NCI-H187 (cell line): ENCODE measurements at places on chromosomes 6 and 20.

DNA sequence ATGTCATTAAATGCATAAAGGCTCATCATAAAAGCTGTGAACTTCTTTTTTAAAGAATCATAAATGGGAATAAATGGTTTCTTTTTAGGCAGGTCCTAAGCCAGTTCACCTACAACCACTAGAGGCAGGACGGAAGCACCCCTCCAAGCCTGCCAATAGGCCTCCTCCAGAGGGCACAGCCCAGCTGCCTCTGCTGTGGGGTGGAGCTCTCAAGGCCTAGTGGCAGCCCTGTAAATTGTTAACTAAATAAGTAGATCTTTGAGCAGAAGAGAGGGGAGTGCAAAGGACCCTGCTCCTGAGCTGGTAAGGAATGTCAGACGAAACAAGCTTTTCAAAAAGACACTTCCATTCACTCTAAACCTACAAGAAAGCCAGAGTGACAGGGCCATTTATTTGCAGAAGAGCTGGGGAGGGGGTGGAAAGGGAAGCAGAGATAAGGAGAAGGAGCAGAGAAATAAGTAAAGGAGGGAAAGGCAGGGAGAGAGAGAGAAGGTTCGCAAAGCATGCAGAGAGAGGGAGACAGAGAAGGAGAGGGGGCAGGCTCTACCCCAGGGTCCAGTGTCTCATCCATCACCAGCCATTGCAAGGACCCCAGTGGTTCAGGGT is 18.0 kb upstream of the MAFB start:
- no peak for DNase-seq

- DNase-seq = no peak
These were observed 41.1 kb downstream of the FARS2 start for GRCh38 chr6:5302220-5302946.

DNA sequence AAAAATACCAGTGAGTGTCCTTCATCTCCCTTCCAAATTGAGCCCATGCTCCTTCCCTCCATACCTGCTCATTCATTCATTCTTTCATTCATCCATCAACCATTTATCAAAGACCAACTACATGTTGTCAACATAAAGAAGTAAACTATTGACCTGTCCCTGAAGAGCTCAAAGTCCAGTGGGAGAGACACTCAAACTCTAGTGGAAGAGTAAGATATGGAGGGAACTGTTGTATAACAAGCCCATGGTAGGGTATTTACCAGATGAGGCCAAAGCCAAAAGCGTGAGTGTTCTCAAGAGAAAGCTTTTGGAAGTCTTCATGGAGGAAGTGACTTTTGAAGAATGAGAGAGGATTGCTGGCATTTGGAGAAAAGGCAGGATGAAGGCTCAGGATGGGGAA is 163.4 kb upstream of the SPACA1 start:
- DNase-seq = no peak

DNA sequence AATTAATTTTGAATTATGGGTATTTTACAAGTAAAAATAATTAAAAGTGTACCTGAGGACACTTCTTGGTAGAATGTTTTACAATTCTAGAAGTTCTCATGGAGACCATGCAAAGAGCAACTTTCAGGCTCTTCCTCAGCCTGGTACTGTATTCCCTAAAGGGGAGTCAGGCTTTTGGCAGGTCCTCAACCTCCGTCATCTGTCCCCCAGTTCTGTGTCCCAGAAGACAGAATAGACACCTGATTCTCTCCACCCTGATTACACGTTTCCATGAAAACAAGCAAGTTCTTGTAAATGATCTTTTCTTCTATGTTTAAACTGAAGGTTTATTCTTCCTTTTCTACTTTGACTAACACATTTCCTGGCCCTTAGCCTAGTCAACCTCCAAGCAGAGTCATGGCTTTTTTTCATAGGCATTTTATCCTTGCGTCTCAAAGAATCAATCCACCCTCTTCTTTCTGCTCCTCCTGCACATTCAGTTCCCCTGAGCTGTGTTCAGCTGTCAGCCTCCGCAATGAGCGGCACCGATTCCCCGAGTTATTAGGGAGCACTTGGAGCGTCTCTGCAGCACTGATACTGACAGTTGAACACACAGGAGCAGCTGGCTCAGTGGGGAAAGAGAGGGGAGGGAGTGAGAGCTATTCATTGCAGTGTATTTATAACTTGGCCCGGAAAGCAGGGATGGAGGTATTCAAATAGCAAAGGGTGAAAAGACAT is 1082.4 kb upstream of the MAP3K7 start:
- DNase-seq = peak; percentile 3

DNA sequence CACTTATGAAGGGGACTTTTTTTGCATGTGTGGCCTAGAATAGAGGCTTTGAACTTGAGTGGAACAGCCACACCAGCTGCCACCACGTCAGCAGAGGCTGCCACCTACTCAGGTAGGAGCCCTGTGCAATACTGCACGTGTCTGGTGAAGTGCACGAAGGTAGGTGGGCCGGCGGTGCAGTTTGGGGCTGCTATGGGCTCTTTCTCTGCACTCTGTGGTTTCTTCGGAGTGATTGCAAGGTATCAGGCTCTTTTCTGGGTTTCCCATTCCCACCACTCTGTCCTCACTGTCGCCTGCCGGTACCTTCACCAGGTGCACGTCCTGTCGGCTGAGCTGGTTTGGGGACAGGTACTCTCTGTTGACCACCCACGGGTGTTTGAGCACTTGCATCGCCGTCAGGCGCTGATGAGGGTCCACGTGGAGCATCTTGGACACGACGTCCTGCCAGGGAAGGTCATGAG is 30.8 kb upstream of the MPC1 start:
- DNase-seq = no peak

GRCh38 chr6:63527658-63528514 is 44.4 kb upstream of the LOC128125822 start:
- DNase-seq = no peak

DNA sequence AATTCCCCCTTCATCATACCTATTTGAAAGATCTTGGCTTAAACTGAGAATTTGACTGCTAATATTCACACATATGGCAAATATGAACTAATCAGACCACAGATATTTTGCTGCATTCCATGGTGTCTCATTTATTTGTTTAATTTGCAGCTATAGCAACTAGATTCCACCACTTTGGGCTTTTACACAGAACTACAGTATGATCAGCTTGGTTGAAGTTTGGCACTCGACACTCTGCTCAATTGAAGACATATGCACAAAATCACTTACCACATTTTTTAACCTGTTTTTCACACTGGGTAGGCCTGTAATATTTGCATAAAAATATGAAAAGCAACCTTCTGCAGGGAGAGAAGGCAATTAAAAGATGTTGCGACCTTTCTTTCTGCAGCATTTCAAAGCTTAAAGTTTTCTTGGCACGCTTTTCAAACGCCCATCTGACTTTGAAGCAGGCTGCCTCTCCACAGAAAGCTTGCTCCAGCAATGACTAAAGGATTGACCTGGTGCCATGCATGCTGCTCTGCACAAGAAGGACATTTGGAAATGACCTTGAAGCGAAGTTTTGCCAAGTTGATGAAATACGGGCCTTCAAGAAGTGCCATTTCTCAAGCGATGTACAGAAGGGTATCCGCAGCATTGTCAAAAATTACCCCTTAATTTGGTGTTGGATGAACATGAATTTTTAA is 126.7 kb downstream of the AIG1 start:
- no peak for DNase-seq

DNA sequence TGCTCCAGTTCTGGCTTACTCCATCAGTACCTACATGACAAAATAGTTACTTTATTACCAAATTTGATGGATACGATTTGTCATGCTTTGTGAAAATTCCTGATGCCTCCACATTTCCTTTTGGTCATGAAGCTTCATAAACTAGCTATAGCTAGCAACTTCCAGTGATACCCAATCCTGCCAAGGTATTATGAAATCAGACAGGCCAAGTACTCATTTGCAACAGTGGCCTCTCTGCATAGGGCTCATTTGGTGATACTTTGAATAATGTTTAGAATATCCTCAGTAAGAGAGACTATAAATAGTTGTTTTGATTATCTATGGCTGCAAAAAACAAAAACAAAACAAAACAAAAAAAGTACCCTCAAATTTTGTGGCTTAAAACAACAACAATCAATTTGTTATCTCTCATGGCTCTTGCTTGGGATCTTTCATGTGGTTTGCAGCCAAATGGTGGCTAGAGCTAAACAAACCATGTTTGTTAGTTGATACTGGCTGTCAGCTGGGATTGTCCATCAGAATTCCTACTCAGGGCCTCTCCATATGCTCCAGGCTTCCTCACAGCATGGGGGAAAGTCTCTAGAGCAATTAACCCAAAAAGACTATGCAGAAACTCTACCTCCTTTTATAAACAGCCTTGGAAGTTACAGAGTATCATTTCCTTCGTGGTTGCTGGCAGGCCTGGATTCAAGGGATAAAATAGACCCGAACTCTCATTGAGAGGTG is 10.1 kb upstream of the PRL start:
- no peak for DNase-seq

GRCh38 chr6:33029328-33030184 is 20.2 kb upstream of the HLA-DOA start:
- no peak for DNase-seq

GRCh38 chr6:133705066-133705465 is 183.8 kb upstream of the TCF21 start:
- no peak for DNase-seq

DNA sequence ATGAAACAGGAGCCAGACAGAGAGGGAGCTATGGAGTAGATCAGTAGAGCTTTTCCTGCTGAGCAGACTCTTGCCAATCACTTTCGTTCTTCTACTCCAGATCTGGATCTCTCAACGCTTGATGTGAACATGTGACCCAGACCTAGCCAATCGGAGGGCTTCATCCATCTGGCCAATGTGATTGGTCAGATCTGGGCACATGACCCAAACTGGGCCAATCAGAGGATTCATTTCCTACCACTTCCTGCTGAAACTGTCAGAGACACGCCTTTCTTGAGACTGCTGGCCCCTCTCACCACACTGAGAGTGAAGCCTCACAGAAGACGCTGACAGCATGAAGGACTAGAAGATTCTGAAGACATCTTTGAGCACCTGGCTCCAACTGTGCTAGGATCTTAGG is 44.2 kb upstream of the ZMYND8 start:
- DNase-seq = no peak

DNA sequence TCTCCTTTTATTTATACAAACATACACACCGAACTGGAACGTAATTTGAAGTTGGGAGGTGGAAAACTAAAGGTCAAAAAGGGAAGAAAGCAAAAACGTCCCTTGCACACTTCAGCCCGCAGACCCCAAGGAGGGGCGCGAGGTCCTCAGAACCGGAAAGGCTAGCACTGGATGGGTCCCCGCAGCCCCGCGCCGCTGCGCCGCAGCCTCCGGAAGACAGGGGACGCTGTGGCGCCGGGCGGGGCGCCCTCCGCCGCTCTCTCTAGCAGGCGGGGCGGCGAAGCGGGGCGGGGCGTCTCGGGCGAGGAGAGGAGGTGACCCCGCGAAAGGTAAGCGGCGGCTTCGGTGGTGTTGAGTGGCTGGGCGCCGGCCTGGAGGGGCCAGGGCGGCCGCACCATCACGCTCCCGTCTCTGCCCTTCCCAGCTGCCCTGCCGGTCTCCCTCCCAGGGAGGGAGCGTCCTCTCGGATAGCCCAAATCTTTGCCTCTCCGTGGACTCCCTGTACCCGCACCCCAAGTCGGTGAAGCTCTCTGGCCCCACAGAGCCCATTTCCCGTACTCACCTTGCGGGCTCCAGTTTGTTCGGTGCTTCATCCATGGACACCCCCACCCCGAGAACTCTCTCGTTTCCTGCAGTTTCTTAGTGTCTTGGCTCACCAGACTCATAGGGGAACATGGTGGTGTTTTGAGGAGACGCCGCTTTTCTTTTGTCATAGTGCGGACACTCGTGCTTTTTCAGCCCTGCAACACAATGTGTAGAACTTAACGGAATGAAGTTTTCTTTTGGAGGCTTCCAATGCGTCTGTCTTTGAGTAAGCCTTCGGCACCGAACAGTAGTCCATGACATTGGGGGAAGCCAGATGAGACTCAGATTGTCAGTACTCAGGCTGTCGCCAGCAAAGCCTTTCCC is at the start of gene SMIM8:
TSS of gene SMIM8 (plus strand) at position 285 of the 909 bp plus-strand sequence. CDS start 14,444 bp downstream, outside the sequence.
- no peak for DNase-seq
